Left colon (tissue), 2 donors: ENCODE measurements at places on chromosomes 7 and 10.

DNA sequence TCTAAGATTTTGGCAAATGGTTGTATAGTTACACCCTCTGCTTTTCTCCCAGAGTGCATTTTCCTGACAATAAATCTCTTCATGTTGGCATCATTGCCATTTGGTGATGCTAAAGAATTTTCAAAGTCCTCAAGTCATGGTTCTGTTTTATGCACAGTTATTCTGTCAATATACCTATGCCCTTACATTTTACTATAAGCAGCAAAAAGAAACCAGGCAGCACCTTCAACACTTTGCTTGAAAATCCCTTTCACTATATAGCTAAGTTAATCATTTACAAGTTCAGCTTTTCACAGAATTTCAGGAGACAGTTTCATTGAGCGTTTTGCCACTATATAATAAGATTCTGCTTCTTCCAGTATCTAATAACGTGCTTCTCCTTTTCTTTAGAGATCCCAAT lies 22.6 kb downstream of the FIGNL1 start:
- DNase-seq, result no peak

GRCh38 chr7:18174996-18175395 lies 147.3 kb upstream of the PRPS1L1 start:
- DNase-seq, result no peak

- DNase-seq, result no peak
Observed at GRCh38 chr10:133484818-133485217, 31.1 kb downstream of the SCART1 start.

GRCh38 chr7:32093415-32094408 lies 23.5 kb upstream of the PDE1C start:
- no peak for DNase-seq

DNA sequence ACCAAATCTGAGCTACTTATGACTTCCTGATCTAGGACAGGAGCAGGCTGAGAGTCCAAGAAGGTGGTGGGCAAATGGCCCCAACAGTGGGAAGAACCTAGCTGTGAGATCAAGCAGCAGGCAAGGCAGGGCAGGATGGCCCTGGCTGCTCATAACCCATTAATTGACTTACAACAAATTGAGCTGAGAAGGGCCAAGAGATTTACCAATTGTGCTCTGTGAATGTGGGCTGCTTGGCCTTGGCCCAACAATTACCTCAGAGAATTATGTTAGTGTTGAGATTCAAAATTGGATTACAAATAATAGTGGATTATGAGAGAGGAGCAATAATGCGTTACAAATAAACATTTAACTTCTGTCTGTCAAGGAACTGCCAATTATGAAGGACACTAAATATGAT lies 956.5 kb downstream of the KCNMA1 start:
- no peak for DNase-seq

- no peak for DNase-seq
Observed at GRCh38 chr10:71262817-71263216, 50.4 kb downstream of the UNC5B start.
